ENCODE measurements at places on chromosomes 6 and 20.

GRCh38 chr6:155882527-155883333 is 427.1 kb upstream of the NOX3 start:
- no peak for DNase-seq

GRCh38 chr6:35969646-35970045 is 48.7 kb upstream of the SRPK1 start:
- DNase-seq, result no peak

DNA sequence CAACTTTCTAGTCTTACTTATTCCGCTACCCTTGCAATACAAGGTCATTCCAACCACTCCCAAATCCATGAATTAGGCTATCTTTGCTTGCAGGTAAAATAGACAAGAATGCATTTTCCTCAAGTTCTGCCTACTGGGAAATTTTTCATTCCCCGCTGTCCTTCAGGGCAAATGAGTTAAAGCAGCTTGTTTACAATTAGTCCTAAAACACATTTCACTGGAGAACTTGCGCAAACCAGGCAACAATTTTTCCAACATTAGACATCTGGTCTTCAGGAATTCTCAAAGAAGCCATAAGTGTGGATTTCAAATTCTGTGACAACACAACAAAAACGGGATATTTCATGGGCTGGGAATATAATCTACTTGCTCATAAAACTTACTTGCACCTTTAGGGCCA is 20.4 kb downstream of the SPINT4 start:
- DNase-seq, result no peak

GRCh38 chr6:51678905-51679620 is 408.4 kb downstream of the PKHD1 start:
- DNase-seq, result peak; percentile 17

- DNase-seq, result peak; percentile 89
Observed at GRCh38 chr6:28488916-28489365, 26.7 kb downstream of the GPX6 start.

DNA sequence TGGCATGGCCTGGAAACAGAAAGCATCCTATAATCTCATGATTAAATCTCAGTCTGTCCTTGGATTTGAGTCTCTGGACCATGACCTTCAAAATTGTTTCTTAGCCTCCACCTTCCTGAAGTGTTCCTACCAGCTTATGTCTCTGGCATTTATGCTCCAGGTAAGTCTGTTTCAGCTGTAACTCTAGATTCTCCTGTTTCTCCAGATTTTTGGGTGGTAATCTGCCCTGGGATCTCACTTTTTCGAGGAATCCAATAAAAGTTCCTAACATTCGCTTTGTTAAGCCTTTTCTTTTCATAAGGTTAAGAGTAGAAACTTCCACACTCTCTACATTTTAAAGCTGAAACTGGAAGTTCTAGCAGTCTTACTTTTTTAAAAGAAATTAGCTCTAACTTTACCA is 318.5 kb downstream of the C6orf118 start:
- DNase-seq, result no peak

GRCh38 chr6:72890671-72891070 is 268.8 kb downstream of the KCNQ5 start:
- peak; percentile 37 for DNase-seq

- peak; percentile 63 for DNase-seq
Observed at GRCh38 chr6:101393829-101394251, 332 bp downstream of the GRIK2 start.

- peak; percentile 77 for DNase-seq
Observed at GRCh38 chr6:34514593-34515472, 41.3 kb downstream of the SPDEF start.
